ENCODE measurements at places on chromosomes 6 and 20.
A peak's percentile ranks its signal among the peaks of the same experiment; 100 is the strongest.

DNA sequence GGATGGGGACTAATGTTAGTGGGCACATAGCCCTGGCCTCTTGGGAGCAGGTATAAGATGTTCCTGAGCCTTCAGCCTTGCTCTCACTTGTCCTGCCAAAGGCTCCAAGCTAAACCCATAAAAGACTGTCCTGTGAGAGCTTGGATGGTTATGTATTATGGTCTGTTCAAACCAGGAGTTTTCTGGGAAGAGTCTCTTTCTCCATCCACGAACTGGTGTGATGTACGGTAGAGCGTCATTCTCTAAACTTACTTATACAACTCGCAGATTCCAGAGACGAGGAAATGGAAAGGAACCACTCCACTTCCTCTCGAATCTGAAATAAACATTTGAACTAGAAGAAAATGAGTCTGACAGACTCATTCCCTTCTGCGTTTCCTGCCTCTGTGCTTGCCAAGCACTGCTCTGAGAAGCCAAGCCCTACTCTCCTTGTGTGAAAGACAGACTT is 5.3 kb downstream of the SOBP start:
- no peak for DNase-seq

GRCh38 chr20:33423141-33423834 is 20.3 kb downstream of the SNTA1 start:
- no peak for DNase-seq

DNA sequence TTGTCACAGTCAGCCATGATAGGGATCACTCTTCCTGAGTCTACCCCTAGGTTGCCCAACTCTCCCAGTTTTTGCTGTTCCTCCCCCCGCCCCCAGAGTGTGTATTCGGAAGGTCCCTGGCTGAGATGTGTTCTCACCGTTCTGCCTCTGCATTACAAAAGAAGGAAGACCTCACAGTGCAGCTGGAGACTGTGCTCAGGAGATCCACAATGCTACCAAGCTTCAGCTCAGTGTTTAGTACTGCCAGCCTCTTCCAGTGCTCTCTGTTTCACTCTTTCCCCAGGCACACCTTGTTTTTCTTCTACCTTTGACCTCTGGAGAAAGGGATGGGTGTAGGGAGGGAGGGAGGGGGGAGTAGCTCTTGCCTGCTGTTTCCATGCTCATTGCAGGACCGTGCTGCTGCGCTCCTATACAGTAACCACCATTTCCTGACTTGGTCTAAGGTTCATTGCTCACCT is 13.4 kb upstream of the MOCS1 start:
- peak; percentile 55 for DNase-seq

- no peak for DNase-seq
Measured at GRCh38 chr6:117985916-117986315, 78.9 kb downstream of the SLC35F1 start.

DNA sequence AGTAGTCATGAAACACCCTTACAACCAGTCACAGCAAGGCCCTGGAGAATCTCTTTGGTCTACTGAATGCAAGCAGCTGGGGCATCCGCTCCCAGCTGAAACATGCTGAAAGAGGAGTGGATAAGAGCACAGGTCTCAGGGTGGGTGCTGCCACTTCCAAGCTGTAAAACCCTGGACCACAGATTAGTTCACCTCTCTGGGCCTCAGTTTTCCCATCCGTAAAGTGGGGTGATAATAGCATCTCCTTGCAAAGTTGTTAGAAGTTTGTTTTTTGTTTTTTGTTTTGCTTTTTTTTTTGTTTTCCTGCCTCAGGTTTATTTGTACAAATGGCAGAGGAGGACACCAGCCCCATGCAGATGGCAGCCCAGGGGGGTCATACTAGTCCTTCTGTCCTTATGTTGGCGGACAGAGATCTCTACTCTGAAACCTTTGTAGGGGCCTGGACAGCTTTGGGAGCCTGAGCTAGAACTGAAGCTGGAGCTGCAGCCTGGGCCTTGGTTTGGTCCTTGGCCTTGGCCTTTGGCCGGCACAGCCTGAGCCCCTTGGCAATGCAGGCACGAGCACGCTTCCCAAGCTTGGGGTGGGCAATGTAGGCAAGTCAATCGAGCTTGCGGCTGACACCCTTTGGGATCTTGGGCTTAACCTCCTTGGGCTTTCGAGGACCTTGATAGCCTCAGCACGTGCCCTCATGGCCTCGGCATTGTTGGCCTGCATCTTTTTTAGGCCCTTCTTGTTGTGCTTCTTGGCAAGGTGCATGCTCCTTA is 38.2 kb downstream of the MRPL14 start:
- no peak for DNase-seq

DNA sequence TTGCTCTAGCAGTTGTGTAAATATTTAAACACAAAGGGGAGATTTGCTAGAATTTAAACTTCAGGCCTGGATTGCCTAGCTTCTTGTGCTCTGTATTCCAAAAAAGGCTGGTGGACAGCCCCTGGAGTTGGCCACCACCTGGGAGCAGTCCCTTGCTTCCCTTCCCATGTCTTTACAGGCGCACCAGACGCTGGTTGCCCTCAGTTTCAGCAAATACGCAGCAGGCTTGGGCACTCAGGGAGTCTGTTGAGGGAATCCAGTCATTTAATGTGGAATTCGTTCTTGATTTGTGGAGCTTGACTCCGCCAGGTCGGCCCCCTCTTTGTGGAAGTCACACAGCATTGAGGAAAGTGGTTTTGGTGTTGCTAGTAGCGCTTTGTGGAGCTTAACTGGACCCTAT is 156.8 kb downstream of the DTNBP1 start:
- DNase-seq, result no peak

GRCh38 chr20:49166534-49167449 is 21.3 kb downstream of the STAU1 start:
- no peak for DNase-seq

DNA sequence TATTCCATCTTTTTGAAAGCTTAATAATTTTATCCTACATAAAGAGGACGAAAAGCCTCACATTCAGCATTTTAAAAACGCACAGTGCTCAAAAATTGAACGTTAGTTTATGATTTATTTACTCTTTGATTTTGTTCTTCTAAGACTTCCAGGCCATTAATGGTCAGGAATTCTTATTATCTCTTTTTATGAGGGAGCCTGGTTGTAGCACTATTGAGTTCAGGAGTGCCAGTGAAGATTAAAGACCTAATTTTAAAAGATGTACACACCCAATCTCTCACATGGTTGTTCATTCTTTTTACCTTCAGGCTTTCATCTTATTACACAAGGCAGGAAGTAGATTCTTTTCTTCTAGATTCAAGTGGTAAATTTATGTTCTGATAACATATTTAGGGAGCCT is 68.6 kb downstream of the HDDC2 start:
- no peak for DNase-seq

DNA sequence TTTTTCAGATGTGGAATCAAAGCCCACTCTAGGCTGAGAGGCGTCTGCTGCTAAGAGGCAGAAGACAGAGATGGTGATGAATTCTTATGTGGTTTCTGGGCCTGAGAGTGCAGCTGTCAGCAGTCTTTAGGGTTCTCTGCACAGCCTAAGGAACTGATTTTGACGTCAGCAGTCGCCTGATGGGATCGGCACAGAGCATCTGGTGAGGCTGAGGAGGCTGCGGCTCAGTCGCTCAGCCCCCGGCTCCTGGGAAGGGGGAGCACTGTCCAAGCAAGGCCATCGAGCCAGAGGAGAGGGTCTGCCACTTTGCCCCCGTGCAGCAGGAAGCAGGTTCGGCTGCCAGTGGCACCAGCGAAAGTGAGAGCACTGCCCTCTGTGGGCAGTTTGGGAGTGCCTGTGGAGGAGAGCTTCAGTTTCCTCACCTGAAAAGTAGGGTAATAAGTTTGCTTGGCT is 92.5 kb downstream of the TCP11 start:
- DNase-seq, result peak; percentile 68

- DNase-seq, result no peak
Measured at GRCh38 chr20:32527052-32527446, 58.1 kb downstream of the NOL4L start.

DNA sequence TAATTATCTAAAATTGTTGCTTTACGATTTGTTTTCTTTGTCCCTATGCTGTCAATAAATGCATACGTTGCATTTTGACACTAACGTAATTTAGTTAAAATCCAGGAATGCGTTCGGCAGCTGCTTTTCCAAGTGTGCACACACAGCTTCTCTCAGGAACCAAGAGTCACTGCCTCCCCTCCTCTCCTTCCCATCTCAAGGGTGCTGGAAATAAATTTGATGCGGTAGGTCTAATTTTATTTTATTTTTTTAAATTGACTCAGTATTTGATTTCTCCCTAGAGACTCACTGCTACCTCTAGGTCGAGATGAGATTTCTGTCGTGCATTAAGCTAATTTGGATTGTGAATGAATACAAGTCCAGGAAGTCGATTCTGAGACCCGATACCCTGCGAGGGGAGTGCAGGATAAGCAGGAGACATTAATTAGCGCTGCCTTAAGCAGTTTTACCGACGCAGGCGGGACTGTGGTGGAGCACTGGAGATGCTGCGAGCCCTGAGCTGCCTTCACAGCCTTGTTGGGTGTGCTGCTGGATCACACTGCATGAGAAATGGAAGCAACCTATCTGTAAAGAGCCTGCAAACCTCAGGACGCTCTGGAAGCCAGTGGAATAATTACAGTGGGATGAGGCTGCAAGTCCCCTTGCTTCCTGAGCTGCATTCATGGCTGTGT is 381.2 kb downstream of the C6orf118 start:
- DNase-seq, result no peak

DNA sequence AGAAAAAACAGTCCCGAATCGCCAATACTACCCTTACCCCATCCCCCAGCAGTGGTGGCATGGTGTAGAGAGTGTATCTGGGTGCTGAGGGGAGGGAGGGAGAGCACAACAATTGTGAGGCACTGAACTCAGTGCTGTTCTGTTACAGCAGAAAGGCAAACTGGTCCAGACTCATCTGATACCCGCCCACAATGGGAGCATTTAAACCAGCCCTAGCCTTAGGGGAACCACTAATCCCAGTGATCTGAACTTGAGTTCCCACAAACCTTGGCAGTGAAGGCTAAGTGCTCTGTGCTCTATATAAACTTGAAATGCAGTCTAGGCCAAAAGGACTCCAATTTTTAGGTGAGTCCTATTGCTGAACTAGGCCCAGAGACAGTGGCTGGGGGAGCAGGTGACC is 666.4 kb upstream of the PTCHD4 start:
- no peak for DNase-seq

GRCh38 chr6:137811916-137812553 is 55.0 kb upstream of the TNFAIP3 start:
- DNase-seq, result no peak

DNA sequence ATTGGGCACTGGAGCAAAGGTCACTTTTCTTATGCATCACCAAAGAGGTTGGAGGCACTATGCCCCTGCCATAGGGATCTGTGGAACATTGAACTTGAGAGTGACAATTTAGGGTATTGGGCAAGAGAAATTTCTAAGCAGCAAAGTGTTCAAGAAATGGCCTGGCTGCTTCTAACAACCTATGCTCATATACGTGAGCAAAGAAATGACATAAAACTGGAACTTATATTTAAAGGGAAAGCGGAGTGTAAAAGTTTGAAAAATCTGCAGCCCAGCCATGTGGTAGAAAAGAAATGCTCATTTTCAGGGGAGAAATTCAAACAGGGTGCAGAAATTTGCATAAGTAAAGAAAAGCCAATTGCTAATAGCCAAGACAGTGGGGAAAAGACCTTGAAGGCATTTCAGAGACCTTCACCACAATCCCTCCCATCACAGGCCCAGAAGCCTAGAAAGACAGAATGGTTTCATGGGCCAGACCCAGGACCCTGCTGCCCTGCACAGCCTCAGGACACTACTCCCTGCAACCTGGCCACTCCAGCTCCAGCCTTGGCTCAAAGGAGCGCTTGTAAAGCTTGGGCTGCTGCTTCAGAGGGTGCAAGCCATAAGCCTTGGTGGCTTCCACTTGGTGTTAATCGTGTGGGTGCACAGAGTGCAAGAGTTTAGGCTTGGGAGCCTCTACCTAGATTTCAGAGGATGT is 24.4 kb downstream of the NCR2 start:
- DNase-seq, result no peak

- DNase-seq, result no peak
Measured at GRCh38 chr20:57966620-57967019, 256.8 kb upstream of the PMEPA1 start.

GRCh38 chr20:23637282-23638221 is at the start of gene CST3:
Gene CST3 (minus strand): TSS chr20:23637955. CDS start chr20:23637862, 93 bp downstream.
- peak; percentile 91 for DNase-seq

GRCh38 chr6:3913958-3914337 is 64.8 kb downstream of the FAM50B start:
- no peak for DNase-seq

DNA sequence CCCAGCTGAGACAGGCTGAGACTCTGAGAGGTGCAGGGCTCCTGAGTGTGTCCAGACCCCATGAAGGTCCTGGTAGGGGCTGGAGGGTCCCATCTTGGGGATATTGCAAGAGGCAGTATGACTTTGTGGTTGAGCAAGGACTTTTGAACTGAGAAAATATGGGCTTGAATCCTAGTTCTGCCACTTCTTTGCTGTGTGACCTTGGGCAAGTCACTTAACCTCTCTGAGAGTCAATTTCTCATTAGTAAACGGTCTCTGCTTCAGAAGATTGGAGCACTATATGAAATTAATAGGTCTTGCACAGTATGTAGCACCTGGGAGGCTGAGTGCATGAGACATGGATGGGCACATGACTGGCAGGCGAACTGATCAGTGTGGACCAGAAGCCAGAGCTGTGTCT is 42.7 kb downstream of the TFEB start:
- DNase-seq, result no peak

DNA sequence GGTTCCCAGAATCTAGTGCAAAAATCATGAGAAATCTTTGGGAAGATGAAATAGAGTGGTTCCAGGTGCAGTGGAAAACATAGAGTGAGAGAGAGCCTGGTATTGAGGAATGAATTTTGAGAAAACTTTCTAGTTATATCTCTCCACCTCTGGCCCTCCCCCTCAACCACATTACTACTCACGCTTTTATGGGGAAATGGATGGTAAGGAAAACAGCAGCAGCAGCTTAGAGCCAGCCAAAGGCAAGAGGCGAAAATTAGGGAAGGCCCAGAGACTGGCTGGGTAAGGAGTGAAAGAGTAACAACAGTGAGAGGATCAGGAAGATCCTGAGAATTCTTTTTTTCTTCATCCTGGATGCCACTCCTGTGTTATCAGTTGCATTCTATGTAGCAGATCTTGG is 187.9 kb upstream of the ECI2 start:
- no peak for DNase-seq

DNA sequence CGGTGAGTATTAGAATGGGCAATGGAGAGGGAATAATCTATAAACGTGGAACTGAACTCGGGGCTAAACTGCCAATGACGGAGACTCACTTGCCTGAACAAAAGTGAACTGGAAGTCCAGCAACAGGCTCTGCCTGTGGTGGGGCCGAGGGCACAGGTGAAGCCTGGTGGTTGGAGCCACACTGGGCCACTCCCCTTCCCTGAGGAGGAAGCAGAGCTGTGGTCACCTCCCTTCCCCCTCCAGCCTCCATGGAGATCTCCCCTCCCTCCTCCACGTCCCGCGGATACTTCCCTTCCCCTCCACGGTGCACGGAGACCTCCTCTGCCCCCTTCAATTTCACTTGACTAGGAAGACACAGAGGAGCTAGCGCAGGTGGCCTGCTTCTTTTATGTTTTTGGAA is 14.7 kb upstream of the DSP start:
- peak; percentile 56 for DNase-seq

- DNase-seq, result no peak
Measured at GRCh38 chr6:103677290-103677689, 1182.4 kb downstream of the HACE1 start.
